ENCODE measurements at places on chromosomes 4 and X. TPM values are rescaled to one million over a fixed set of nuclear protein-coding genes. Genes with fewer than 3 reads are reported as not detected.

- DNase-seq = no peak
Measured at GRCh38 chrX:79161655-79162054, 17.2 kb downstream of the GPR174 start.

IGSF1 gene
- total RNA-seq = 0.18 TPM

DNA sequence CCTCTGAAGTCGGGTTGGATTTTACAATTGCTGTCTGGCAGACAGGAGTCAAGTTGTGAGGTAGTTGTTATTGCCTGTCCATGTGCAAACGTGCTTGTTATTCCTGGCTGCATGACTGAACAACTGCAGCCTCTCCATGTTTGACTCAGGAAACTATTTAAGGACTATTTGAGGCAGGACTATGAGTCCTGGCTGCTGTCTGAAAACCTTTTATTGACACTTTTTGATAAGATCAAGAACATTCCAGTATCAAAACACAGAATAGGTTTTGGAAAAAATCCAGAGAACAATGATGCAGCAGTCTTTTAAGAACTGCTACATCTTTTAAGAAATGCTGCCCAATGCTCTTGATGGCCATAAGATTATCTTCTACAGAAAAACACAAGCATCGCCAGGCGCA, 10.0 kb upstream of the SPRY1 start:
- no peak for DNase-seq

DMP1 gene
- total RNA-seq = not detected

BTC gene
- 8.3 TPM for total RNA-seq

DNA sequence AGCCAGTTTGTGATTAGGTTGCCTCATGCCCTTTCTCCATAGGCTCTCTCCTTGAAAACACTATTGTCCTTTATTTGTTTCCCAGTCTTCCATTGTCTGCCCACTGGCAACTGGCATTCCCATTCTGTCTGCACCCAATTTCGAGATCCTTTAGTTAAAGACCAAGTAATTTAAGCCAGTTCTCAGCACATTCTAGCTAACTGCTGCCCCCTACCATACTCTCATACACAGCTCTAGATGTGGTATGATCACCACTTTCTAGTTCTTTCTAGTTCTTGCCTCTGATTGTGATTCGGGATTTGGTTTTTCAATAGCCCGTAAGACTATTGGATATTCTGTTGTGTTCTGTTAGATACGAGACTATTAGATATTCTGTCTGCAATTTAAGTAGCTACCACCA, 135.8 kb upstream of the TRPC5 start:
- DNase-seq = no peak

CXorf49B gene
- total RNA-seq = not detected

- no peak for DNase-seq
Measured at GRCh38 chr4:2168469-2169319, 73.2 kb downstream of the HAUS3 start.

- peak; percentile 82 for DNase-seq
Measured at GRCh38 chrX:41391606-41392005, 55.5 kb upstream of the NYX start.

- no peak for DNase-seq
Measured at GRCh38 chr4:159540501-159540900, 437.6 kb downstream of the RAPGEF2 start.

DNA sequence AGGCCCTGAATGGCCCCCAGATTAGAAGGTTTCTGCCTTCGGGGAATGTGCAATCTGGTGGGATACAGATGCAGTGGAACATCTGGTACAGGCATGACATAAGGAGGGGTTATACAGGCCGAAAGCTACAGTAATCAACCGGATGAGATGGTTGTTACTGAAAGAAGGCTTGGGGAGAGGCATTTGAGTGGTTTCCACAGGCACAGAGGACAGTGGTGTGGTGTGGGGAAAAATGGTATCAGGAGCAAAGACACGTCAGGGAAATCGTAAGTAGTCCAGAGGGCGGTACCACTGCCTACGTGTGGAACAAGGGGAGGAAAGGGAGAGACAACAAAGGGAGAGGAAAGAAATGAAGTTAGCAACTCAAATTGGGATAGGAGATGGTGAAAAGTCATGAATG, 3.0 kb downstream of the PDLIM3 start:
- DNase-seq = no peak

DNA sequence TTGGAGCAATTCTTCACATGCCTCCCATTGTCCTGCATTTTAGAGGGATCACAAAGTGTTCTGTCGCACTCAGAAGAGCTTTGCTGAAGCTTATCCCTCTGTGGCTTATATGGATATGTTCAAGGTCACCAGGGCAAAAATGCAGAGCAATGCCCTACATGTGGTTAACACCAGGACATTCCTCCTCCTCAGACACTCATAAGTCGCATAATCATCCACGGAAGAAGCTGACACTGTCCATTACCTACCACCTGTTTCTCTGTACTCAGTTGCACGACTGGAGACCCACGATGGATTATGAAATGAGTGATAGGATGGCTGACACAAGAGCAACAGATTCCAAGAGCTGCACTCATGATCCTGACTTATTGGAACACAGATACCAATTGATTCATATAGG, 68.7 kb upstream of the PRDX4 start:
- DNase-seq = no peak

PABPC4L gene
- 2.0 TPM for total RNA-seq

CENPVL2 gene
- total RNA-seq = not detected

DNA sequence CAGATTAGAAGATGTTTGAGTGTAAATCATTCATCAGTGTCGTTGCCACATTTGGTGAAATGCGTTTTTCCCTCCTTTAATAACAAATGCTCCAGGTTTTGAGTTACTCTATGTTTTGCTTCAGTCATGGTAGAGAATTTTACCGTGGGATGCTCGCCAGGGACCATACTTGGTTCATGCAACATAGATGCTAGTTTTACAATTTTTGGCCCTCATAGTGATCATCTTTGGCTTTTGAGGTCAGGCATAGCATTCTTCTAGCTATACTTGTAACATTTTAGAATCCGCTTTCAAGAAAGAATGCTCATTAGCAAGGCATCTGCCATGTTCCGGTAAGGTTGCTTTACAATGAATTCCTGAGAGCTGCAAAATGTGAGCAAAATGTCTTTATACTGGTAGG, 147.2 kb downstream of the SPCS3 start:
- no peak for DNase-seq

- no peak for DNase-seq
Measured at GRCh38 chr4:162016991-162017390, 146.8 kb downstream of the FSTL5 start.

CXCR3 gene
- total RNA-seq = 0.89 TPM

DNA sequence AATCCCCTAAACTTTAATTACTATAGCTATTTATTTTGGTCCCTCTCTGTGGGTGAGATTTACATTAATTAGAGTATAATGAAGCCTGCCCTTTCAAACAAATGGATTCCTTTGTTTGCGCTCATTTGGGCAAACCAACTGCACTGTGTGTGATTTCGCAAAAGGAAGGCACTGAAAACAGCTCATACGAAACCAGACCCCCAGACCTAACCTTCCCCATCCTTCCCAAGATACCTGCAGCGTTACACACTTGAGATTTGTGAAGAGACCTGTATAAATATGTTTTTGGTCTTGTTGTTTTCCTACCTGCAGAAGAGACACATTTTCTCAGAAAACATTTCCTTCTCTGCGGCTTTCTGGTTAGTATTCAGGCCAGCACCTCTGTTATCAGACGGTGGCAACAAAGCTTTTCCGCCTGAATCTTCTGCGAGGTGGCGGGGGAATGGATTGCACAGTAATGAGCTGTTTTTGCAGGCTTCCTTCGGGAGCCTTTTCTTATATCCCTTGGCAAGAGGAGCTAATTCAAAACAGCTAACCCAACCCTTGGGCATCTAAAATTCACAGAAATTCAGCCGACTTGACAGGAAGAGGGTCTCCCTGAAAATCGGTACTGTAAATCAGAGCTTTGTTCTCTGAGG, 47.6 kb downstream of the CBLL2 start:
- DNase-seq = no peak

GRCh38 chrX:47960406-47960805, 43.4 kb downstream of the ZNF182 start:
- no peak for DNase-seq

DNA sequence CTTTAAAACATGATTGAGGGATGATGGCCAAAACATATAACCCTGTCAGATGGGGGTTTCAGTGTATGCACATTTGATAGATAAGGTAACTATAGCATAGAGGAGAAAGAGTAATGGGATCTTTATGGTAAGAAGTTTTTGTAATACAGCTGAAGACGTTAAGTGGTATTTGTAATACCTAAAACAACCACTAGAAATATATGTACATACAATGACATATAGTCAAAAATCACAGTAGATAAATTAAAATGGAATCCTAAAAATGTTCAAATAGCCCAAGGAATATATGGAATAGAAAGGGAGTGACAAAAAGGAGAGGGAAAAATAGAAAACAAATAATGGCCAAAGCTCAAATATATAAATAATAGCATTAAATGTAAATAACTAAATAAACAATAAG, 371.3 kb upstream of the FSTL5 start:
- no peak for DNase-seq

RBM47 gene
- total RNA-seq = 110 TPM

UGT2B10 gene
- total RNA-seq = not detected

- no peak for DNase-seq
Measured at GRCh38 chr4:74206088-74206825, 48.3 kb downstream of the MTHFD2L start.

DNA sequence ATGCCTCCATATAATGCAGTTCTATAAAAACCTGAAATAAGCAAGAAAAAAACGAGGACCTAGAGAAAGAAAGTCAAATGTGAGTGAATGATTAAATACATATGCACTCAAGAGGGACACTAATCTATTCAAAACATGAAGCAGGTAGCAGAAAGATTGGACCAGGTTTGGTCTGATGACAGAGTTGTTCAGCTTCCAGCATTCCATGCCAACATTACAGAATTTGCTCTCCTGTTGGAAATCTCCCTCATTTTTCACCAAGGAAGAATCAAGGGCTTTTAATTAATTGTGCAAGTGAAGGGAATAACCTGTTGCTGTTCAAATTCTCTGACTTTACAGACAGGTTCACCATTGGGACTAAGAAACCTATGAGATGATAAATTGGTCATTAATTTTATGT, 379.0 kb upstream of the RASGEF1B start:
- DNase-seq = no peak

DNA sequence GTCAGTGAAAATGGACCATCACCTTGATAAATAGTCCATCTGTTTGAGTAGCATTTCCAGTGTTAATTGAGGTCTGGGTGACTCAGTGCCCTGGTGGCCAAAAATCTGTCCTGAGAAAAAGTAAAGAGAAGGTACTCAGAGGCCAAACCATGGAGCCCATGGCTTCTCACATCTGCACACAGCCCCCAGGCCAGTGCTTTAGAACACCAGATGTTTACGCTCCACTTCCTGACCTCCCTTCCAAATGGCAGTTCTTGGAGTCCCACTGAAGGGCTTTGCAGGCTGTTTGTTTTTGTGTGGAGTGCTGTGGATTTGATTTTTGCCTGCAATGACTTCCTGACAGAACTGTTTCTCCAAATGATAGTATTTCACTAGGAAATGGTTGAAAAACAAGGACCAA, 60.2 kb upstream of the GPC4 start:
- DNase-seq = no peak

- no peak for DNase-seq
Measured at GRCh38 chr4:182137343-182137742, 105.9 kb upstream of the TENM3 start.

SYTL5 gene
- 8.2 TPM for total RNA-seq

TKTL2 gene
- not detected for total RNA-seq

- no peak for DNase-seq
Measured at GRCh38 chr4:73596001-73596400, 24.2 kb downstream of the RASSF6 start.

DNA sequence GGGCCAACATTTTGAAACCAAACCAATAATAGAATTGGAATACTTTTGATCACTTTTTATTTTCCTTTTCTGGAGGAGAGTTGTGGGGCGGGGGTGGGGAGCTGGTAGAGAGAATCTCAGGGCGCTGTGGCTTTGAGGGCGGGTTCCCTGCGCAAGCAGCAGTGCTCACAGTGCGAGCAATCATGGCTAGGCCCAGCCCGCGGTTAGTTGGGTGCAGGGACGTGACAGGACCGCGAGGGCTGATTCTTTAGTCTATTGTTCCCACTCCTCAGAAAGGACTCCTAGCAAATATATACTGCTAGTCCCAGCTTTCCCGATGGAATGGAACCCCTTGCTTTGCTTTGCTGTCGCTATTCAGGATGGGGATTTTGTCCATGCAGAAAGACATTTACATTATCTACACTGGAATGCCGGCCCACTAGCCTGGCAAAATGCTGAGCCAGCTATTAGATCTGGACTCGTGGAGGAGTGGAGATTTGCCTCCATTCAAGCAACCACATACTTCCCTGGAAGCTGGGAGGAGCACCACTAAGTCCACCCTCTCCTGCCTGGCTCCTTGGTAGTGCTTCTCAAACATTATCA, 23.9 kb upstream of the APLN start:
- DNase-seq = no peak

DNA sequence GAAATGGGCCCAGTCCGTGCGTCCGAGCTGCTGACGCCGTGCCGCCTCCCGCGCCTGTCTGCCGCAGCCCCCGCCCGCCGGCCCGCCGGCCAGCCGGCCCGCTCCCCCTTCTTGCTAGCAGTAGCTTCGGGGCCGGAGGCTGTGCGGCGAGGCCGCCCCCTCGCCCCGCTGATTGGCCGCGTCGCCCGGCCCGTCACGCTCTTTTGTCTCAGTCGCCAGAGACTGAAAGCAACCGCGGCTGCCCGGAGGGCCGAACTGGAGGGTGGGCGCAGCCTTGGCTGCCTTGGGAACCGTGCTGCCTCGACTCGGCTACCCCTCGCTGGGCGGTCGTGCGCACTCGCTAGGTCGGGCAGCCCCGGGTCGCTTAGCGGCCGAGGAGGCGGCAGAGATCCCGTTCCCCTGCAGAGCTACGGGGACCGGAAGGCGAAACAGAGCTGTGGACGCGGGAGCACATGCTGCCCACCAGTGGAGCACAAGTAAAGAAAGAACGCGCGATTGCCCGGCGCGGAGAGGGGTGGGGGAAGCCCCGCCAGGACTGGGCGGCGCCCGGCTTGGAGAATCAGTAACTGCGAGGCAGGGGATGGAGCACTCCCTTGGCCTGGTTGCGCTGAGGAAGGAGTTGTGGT, at the start of gene ZCCHC18:
TSS of gene ZCCHC18 (plus strand) at position 198 of the 626 bp plus-strand sequence. CDS start 1,589 bp downstream, outside the sequence.
- DNase-seq = peak; percentile 45

GRCh38 chr4:167555338-167556022, 321.2 kb upstream of the SPOCK3 start:
- no peak for DNase-seq

Data from ureter (tissue), 1 donor.